Thoracic aorta (tissue), 2 donors: ENCODE measurements at places on chromosomes 5 and 9. TPM values are rescaled to one million over a fixed set of nuclear protein-coding genes. Genes with fewer than 3 reads are reported as not detected.

Gene DBH
- not detected for total RNA-seq

Gene MLANA
- total RNA-seq = not detected

Gene SHISAL2B
- total RNA-seq = not detected

Gene NMUR2
- not detected for total RNA-seq

Gene SPOCK1
- total RNA-seq = 25.2 TPM

Gene PDLIM4
- total RNA-seq = 50.6 TPM

Gene RANBP17
- total RNA-seq = 31.1 TPM

Gene GFRA3
- total RNA-seq = not detected

Gene CCIN
- 2.3 TPM for total RNA-seq

Gene ZNF608
- 13.5 TPM for total RNA-seq

Gene ELAVL2
- not detected for total RNA-seq

Gene IL4
- not detected for total RNA-seq
